ENCODE measurements at places on chromosomes 3 and 15.

DNA sequence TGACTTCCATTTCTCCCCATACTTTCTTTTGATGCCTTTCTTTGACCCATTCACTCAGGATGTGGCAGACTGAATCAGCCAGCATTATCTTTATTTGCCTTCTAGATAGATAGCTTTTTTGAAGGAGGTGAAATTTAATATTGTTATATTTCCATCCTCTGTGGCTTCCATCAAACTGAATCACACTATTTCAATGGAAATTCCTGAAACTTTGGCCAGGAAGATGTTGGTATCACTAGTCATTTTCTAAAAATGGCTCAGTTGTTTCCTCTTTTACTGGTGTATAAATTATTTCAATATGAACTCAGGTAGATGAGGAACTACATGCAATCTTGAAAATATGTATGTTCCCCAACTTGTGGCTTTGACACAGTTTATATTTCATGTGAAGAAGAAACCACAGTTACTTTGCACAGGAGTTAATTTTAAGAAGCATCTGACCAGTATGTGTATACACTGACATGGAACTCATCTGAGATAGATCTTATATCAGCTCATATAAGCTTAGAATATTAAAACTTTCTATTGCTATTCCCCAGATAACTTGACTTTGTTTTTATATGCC lies 248.3 kb downstream of the CGGBP1 start:
- no peak for DNase-seq

GRCh38 chr3:190666821-190667220 lies 152.9 kb downstream of the IL1RAP start:
- DNase-seq: no peak

DNA sequence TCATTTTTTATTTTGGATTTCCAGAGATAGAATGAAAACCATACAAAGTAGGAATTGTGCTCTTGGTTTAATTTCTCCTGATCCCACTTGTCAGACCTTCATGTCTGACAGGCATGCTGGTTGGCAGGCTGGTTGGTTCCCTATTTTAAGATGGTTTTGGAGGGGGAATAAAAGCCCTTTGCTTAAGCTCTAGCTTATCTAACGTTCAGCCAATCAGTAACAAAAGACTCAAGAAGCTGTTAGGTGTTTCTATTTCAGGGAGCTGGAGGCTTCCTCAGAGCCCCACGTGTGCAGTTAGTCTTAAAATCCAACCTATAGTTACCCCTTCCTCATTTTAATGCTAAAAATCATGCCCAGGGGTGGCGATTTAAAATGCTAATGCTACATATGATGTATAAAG lies 40.5 kb upstream of the XIRP1 start:
- DNase-seq: no peak

GRCh38 chr15:31338879-31339557 lies 12.4 kb downstream of the KLF13 start:
- no peak for DNase-seq

DNA sequence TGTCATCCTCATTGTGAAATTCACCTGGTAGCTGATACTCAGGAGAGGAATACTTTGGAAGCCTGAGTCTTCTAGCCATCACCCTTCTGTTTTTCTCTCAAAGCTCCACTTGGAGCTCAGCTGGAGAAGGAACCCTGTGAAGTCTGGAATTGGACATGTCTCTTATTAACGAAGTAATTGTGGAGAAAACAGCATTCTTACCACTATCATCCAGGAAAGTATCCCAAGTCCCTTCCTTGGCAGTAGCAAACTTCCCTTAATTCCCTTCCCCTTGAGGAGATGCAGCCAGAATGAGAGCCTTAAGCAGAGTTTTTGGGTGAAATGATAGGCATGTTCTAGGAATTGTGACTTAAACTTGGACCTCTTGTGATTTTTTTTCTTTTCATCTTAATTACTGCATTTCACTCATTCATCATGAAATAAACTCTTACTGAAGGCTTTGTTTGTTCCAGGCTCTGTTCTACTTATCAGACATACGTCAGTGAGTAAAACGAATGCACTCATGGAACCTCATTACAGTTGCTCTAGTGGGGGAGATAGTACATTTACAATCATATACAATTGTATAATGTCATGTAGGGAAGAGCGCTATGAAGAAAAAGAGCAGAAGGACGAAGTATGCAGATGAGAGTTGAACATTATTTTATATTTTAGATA lies 30.5 kb upstream of the TCF12 start:
- no peak for DNase-seq

DNA sequence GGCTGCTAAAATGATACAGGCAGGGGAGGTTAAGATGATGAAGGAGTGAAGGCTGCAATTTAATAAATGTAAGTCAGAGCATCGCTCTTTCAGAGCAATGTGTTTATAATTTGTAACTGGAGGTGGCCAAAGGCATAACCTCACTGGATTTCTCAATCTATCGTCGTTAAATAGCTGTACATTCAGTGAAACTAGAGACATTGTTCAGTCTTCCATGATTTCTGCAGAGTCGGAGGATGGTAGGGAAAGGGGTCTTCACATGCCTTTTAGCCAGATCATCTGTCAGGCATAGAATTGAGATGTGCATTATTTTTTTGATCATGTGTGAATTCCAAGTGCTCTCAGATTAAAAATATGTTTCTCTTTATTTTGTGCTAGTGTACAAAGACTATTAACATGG lies 315.4 kb downstream of the OXSM start:
- DNase-seq: no peak

DNA sequence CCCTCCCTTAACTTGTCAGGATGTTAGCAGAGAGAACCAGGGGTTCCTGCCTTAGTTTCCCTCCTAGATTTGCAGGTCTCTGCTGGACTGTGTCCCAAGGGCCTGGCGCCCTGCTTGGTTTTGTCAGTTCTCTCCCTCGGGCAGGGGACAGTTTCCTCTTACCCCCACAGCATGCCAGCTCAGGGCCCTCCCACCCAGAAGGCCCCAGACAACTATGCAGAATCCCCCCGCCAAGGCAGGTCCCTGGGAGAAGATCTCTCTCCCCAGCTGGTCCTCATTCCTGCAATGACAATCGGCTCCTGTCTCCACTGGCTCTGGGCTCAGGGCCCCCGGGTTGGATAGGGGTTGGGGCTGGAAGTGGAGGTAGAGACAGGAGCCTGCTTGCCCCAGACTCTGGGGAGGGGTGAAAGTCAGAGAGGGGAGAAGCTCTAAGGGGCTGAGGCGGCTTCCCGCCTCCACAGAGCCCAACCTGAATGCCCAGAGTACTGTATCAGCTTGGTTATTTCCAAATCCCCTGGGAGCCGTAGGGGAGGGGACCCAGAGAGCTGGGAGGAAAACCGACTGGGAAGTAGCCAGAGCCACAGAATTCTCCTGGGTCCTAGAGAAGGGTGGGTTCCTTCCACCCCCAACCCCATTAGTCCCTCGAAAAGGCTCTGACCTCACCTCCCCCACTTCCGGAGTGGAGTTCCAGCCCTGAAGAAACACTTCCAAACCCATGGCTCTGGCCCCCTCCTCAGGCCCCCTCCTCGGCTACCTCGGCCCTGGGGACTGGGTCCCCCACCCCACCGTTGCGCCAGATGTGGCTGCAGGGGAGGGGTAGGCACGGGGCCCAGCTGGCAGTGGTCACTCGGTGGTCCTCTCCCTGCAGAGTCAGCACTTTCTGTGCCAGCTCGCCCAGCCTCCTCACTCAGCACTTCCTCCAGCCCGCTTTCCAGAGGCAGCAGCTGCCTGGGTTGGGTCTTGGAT lies 3.8 kb upstream of the LOXL1 start:
- DNase-seq: no peak

- DNase-seq: no peak
These were observed 101.6 kb downstream of the CFAP44 start for GRCh38 chr3:113339616-113340244.

GRCh38 chr15:80780416-80781221 lies 1.4 kb downstream of the CEMIP start:
- DNase-seq: no peak

- DNase-seq: no peak
These were observed 6.6 kb downstream of the DTWD1 start for GRCh38 chr15:49627407-49627877.

GRCh38 chr3:111690242-111690641 lies 95.1 kb upstream of the ZBED2 start:
- DNase-seq: no peak

GRCh38 chr3:49644684-49645083 lies 29.5 kb upstream of the APEH start:
- DNase-seq: no peak

DNA sequence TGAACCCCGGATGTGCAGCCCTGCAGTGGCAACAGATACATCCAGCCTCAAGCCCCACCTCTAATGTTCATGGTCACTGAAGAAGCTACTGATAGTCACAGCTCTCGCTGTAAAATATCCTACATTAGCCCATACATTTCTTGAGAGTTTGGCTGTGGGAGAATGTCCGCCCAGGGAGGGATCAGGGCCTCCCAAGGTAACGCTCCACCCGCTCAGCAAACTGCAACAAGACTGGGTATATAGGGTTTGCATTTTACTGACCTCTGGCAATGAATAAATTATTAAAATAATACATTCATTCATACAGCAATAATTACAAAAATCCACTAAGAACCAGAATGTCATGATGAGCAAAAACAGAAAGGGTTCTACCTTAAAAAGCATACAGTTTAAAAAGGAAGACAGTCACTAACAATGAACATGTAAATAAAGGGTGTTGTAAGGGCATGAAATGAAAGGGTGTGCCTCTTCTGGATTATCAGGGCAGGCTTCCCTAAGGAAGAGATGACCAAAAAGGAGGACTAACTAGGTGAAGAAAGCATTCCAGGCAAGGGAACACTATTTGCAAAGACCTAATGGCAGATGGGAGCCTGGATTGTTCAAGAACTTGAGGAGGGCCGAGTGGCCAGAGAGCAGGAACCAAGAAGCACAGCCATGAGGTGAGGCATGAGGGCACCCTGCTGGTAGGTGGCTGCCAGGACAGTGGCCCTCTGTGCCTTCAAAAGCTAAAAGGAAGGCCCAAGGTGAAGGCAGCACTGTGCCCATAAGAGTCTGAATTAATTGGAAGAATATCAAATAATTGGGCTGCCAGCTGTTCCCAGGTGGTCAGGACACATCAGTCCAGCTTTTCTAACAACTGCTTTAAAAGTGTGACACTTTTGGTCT lies 28.1 kb upstream of the CTDSPL start:
- DNase-seq: no peak

GRCh38 chr3:186182850-186183249 lies 74.0 kb upstream of the ETV5 start:
- no peak for DNase-seq

DNA sequence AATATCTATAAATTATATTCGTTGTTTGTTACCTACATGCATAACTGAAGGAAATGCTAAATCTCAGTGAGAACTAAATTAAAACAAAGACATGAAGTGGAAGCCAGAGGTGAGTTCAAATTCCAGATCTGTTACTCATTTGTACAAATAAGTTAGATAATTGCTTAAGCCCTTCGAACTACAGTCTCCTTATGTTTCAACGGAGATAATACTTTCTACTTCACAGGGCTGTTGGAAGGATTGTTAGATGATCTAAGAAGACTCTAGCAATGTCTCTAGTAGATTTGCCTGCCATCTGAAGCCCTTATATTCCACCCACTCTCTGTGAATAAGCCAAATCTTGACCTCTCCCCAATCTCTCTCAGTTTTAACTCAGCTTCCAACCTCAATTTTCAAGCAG lies 125.8 kb downstream of the P2RY1 start:
- DNase-seq: no peak

DNA sequence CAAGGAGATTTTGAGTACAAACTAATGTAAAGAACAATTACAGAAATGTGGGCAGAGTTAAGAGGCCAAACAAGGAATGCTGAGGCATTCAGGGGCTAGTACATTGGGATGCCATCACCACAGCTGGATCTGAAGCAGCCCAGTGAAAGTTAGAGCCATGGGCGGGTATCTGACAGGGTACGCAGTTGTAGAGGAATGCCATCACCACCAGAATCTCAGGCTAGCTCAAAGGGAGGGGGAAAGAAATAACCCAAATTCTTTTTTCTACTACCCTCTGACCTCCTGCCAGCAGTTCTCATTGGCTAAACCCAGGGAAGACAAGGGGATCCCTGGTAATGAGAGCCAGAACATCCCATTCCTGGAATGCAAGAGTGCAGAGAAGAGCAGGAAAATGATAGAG lies 9.0 kb upstream of the TSC22D2 start:
- DNase-seq: no peak

DNA sequence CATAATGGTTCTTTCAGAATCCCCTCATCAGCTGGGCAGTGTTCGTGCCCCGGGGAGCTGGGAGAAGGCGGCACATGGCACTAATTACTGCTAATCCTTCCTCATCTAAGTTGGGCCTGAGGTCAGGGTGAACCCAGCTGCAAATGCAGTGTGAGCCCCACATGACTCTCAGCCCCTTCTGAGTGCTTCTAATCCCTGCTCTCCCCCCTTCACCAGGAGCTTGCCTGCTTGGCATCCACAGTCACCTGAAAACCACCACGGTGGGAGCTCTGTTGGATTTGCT lies 455 bp upstream of the TRPM1 start:
- DNase-seq: no peak

DNA sequence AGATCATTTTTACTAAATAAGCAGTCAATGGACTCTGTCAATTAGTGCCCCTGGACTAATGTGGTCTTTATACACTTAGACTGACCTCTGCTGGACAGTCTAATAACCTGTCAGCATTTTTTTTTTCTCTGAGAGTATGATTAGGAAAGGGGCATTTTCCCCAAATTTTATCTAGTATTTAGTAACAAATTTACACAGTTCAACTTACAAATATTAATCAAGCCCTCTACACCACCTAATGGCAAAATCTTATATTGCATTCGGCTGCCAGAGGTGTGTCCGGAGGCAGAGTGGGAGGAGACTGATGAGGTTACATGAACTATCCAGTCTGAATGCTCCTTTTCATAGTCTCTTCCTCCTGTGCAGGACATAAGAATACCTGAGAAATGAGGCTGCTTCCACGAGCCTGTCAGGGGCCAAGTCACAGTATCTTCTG lies 36.0 kb upstream of the COLQ start:
- peak; percentile 38 for DNase-seq

- DNase-seq: no peak
These were observed 124.7 kb upstream of the FRMD4B start for GRCh38 chr3:69510481-69511030.
